A172 (cell line): ENCODE measurements at places on chromosomes 3 and 15. TPM values are rescaled to one million over a fixed set of nuclear protein-coding genes. Genes with fewer than 3 reads are reported as not detected.
A peak's percentile ranks its signal among the peaks of the same experiment; 100 is the strongest.

The GHRL gene
- not detected in 2 replicates for total RNA-seq

The TTLL13 gene
- total RNA-seq, result not detected in 2 replicates

The CCR9 gene
- total RNA-seq, result not detected in 2 replicates

The STAC gene
- 1.1 and 1.2 TPM in 2 replicates for total RNA-seq

The ZPLD1 gene
- not detected in 2 replicates for total RNA-seq

The CHRD gene
- 0.33 and 5.6 TPM in 2 replicates for total RNA-seq

- no peak for DNase-seq
These were observed 1059.2 kb downstream of the OTOL1 start for GRCh38 chr3:162555761-162556160.

DNA sequence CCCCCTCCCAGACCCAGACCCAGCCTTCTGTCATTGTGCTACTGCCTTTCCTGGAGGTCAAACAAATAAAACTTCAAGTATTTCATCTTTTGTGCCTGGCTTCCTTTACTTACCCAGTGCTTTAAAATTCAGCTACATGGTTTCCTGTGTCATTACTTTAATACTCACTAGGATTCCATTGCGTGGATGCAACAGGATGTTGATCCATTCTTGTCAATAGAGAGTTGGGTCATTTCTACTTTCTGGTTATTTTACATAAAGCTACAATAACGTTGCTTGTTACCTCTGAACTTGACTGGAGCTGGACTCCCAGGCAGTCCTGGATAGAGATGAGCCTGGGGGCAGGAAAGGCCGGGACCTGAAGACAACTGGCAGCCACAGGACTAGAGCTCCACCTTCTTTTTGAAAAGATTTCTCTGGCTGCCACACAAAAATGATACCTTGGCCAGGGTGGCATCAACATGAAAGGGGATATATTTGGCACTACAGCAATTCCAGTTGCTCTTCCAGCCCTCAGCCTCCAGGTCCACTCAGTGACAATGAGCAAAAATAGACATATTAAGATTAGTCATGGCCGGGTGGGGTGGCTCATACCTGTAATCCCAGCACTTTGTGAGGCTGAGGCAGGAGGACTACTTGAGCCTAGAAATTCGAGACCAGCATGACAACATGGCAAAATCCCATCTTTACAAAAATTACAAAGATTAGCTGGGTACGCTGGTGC, 23.3 kb upstream of the HEG1 start:
- DNase-seq, result no peak

DNA sequence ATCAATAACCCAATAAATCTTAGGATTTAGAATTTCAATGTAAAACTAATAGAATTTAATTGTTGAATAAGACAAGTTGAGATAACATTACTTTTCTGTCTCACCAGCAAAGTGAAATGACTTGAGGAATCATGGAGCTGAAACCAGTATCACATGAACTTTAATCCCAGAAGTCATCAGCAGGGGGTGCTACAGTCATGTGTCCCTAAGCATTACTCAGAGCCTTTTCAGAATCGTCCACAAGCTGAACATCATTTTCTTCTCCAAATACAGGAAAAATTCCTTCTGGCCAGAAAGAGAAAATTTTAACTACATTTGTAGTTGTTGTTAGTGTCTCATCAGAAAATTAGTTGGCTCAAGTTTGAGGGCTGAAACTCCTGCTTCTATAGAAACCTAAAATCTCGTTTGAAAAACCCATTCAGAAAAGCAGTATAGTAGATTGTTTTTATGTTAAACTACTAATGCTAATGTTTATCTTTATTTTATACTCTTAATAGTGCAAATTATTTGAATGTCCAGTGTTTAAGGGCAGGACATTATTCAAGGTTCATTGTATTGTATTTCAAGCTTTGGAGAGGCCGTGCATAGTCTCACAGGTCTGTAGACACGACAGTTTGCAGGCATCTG, 384.1 kb downstream of the PLOD2 start:
- DNase-seq, result peak; percentile 51

DNA sequence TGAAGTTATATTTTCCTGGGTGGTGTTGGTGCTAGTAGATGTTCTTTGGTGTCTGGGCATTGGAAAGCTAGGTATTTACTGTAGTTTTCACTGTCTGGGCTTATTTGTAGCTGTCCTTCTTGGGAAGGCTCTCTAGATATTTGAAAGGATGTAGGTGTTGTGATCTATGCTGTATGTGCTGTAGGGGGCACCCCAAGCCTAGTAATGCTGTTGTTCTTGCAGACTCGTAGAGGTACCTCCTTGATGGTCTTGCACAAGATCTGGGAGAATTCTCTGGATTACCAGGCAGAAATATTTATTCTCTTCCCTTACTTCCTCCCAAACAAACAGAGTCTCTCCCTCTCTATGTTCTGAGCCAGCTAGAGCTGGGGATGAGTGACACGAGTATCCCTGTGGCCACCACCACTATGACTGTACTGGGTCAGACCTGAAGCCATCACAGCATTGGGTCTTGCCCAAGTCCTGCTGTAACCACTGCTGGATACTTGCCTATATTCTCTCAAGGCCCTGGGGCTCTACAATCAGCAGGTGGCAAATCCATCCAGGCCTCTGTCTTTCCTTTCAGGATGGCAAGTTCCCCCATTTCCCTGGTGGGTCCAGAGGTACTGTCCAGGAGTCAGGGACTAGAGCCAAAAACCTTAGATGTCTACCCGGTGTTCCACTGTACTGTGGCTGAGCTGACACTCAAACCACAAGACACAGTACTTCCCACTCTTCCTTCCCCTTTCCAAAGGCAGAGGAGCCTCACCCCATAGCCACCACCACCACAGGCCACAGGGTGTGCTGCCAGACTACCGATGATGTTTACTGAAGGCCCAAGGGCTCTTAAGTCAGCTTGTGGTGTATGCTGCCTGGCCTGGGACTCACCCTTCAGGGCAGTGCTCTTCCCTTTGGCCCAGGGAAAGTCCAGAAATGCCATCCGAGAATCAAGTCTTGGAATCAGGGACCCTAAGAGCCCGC, 195.2 kb upstream of the DPPA4 start:
- peak; percentile 82 for DNase-seq

DNA sequence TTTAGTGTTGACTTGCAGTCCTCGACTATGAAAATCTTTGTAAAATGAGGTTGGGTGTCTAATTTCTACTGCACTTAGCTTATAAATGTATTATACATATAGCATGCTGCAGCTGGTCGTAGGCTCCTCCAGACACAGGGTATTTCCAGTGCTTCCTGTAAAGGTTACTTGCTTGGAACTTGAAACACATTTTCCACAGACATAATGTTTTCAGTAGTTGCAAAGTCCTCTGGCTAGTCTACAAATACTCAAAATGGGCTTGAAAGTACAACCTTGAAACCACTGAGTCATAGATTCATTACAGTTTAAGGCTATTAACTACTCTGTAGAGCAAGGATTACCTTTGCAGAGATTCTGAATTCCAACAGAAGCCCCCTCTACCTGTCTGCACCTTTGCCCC, 464.1 kb downstream of the RAP2B start:
- DNase-seq, result no peak

DNA sequence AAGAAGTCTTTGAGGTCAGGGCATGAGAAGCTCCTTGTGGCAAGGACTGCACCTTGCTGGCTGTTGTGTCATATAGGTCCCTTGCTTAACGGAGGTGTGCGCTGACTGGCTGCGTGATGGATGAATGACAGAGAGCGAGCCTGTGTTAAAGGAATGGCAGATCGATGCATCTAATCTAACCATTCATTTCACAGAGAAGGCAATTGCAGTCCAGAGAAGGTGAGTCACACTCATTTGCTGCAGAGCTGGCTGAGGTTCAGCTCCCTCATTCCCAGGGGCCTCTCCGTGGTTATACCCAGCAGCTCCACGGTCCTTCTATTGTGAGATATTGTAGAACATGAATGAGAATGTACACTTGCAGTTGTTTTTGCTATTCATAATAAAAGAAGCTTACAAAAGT, 289.3 kb downstream of the EPHB1 start:
- DNase-seq, result no peak

GRCh38 chr3:83913381-83913780, 1045.4 kb upstream of the CADM2 start:
- no peak for DNase-seq

- DNase-seq, result peak; percentile 53
These were observed 39.6 kb upstream of the FAM98B start for GRCh38 chr15:38414357-38414756.

GRCh38 chr3:89260721-89261120, 153.3 kb downstream of the EPHA3 start:
- DNase-seq, result no peak

- DNase-seq, result no peak
These were observed 234.6 kb downstream of the RAP2B start for GRCh38 chr3:153396581-153396980.

DNA sequence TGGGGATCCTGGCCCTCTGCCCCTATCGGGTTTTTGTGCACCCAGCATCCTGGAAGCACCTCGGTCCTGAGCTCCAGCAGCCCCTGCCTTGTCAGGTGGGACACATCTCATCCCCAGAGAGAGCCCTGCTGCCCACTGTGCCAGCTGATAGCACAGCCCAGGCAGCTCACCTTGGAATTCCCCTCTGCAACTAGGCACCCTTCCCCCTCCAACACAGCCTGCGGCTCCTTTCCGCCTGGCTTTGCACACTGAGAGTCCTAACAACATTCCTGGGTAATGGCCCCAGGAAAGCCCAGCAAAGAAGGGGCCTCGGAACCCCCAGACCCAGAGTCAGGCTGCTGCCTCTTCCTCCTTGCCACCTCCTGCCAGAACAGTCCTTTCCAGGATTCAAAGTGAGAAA, 5.9 kb downstream of the HCN4 start:
- no peak for DNase-seq

DNA sequence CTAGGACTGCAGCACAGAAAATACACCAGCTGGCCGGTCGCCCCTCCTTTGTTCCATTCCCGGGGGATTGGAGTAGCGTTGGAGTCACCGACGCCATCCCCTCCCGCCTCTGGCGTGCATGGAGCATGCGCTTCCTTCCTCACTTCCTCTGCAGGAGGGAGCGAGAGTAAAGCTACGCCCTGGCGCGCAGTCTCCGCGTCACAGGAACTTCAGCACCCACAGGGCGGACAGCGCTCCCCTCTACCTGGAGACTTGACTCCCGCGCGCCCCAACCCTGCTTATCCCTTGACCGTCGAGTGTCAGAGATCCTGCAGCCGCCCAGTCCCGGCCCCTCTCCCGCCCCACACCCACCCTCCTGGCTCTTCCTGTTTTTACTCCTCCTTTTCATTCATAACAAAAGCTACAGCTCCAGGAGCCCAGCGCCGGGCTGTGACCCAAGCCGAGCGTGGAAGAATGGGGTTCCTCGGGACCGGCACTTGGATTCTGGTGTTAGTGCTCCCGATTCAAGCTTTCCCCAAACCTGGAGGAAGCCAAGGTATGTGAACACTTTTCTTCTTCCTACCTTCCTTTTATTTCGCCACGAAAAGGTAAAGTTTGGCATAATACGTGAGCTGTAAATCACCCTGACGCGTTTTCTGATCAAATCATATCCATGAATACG, at the start of gene SCG3:
SCG3 (plus strand) TSS at position 201 of the 661 bp plus-strand sequence; CDS start at position 454, 253 bp downstream.
- peak; percentile 14 for DNase-seq

DNA sequence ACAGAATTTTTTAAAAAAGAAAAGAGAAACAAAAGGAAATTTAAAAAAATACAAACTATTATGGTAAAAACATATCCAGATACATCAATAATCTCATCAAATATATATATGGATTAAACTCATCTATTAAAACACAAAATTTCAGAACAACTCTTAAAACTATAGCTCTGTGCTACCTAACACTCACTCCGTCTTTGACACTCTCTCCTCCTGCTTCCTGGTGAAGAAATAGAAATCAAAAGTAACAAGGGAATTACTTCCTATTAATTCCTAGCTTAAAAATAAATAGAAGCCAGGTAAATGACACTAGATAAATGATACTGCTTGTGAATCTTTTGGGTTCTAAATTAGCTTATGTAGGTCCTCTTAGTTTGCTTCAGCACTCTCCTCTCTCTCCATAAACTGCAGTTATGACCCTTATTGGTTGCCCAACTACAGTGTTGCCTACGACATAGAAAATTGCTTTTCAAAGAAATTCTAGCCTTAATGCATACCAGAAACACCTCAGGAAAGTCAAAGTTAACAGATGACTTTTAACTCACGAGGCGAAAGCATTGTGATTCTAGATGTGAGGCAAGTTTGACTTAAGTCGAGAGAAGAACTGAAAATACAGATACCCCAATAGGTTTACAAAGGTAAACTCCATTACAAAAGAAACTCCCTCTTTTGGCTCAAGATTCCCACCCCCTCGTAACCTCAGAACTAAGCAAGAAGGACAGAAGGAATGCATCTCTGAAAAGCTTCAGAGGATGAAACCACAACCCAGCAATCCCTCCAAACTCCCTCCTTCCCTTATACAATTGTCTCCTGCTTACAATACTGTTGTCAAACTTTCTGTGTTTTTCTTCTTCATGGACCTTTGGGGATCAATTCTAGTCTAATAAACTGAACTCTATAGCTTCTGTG, 394.7 kb downstream of the FGF12 start:
- DNase-seq, result no peak

- peak; percentile 4 for DNase-seq
These were observed 3.6 kb downstream of the CHDH start for GRCh38 chr3:53842436-53843194.

GRCh38 chr15:33045066-33045810, 149.3 kb downstream of the FMN1 start:
- DNase-seq, result no peak

- no peak for DNase-seq
These were observed 809 bp downstream of the RBP1 start for GRCh38 chr3:139538733-139539132.

- DNase-seq, result no peak
These were observed 37.0 kb downstream of the FEM1B start for GRCh38 chr15:68314563-68314962.
